AG08395 (cell line): ENCODE measurements at places on chromosomes 16 and 17.
A peak's percentile ranks its signal among the peaks of the same experiment; 100 is the strongest.

- DNase-seq: peak; percentile 63
Measured at GRCh38 chr17:81256616-81257015, 17.5 kb downstream of the NDUFAF8 start.

DNA sequence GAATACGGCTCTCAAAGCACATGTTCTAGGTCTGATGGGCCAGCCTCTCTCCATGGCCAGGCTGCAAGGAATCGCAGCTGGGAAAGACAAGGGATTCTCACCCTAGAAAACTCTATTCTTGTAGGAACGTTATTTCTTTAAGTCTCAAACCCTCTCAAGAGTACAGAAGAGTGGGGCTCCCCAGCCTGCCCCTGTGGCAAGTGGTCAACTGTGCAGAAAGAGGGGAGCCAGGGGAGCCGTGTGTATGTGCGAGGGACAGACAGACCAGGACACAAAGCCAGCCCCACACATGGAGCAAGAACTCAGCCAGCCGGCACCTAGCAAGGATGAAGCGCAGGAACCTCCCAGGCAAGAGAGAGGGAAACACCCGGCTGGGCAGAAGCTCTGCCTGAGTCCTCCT lies 16.4 kb downstream of the KIFC3 start:
- DNase-seq: no peak

- DNase-seq: no peak
Measured at GRCh38 chr17:49518346-49519078, 23.4 kb downstream of the NGFR start.

DNA sequence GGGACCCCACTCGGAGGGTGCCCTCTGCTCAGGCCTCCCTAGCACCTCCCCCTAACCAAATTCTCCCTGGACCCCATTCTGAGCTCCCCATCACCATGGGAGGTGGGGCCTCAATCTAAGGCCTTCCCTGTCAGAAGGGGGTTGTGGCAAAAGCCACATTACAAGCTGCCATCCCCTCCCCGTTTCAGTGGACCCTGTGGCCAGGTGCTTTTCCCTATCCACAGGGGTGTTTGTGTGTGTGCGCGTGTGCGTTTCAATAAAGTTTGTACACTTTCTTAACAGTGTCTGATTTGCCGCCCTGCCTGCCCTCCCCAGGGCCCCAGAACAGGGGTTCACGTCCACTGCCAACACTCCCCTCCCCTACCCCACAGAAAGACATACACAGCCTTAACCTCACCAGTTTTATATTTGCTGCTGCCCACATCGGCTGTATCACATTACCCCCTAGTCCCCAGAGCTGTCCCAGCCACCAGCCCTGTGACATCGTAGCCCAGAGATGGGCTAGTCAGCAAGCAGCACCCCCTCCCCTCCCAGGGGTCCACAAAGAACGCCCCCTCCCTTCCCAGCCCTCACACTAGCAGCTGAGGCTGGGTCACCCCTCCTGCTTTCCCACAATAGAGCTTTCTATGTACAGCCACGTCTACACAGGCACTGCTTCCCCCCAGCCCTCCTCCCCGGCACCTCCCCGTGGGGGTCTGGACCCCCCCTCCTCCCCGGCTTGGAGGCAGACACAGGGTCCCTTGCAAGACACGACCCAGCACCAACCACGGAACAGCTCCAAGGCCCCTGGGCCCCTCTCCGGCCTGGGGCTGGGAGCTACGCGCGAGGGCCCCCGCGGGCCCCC lies 7.9 kb downstream of the GRN start:
- no peak for DNase-seq
